T-helper 2 cell (primary cell): ENCODE measurements at places on chromosomes 11 and 22.

GRCh38 chr22:35451592-35451991, 51.7 kb downstream of the MCM5 start:
- DNase-seq: no peak

GRCh38 chr11:31687861-31688260, 123.3 kb downstream of the PAX6 start:
- DNase-seq: no peak

DNA sequence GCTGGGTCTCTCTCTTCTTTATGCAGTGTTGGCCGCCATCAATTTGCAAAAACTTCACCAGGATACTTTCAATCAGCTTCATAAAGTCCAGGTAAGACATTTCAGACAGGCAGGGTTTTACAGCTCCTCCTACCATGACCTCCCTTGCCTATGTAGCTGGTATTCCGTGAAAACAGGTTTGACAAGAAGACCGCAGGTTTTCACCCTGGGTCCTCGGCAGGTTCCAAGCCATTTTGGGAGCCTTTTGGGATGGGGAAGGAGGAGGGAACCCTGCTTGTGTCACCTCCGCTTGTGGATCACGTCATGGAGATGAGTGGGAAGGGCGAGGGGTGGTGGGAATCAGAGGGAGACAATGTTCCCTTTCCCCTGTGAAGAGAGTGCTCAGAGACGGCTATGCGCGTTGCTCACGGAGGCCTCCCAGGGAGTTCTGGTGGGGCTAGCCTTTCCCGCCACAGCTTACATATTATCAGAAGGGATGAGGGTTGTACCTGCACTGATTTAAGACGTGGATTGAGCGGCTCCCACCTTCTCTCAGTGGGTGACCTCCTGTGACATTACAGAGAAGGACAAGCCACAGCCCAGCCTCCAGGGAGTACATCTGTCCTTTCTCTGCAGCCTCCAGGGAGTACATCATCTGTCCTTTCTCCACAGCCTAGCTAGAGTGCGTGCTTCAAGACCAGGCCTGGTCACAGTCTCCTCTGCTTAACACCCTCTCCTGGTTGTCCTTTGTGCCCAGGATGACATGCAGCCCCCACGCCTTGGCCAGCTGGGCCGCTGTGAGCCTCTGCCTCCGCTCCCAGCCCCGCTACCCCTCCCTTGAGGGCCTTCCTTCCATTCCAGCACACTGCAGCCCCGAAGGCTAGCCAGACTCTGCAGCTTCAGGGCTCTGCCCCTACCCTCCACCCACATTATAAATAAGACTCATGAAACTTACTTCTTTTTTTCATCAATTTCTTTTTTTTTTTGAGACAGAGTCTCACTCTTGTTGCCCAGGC, 17.2 kb downstream of the GLB1L3 start:
- DNase-seq: no peak

DNA sequence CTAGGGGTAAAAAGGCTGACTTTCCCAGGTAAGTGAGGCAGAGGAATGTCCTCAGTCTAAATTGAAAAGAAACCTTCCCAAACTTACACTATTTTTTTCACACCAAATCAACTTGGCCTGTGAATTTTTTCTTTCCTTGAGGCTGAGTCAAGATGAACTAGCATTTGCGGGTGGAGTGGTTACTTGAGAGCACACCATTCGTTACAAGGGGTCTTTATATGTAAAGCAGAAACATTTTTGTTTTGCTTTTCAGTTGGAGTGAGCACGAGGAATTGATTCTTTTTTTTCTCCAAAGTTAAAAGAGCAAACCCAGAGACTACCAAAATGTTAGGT, 36.4 kb downstream of the MAML2 start:
- DNase-seq: no peak

GRCh38 chr22:40876907-40877306, 15.0 kb upstream of the DNAJB7 start:
- DNase-seq: no peak

DNA sequence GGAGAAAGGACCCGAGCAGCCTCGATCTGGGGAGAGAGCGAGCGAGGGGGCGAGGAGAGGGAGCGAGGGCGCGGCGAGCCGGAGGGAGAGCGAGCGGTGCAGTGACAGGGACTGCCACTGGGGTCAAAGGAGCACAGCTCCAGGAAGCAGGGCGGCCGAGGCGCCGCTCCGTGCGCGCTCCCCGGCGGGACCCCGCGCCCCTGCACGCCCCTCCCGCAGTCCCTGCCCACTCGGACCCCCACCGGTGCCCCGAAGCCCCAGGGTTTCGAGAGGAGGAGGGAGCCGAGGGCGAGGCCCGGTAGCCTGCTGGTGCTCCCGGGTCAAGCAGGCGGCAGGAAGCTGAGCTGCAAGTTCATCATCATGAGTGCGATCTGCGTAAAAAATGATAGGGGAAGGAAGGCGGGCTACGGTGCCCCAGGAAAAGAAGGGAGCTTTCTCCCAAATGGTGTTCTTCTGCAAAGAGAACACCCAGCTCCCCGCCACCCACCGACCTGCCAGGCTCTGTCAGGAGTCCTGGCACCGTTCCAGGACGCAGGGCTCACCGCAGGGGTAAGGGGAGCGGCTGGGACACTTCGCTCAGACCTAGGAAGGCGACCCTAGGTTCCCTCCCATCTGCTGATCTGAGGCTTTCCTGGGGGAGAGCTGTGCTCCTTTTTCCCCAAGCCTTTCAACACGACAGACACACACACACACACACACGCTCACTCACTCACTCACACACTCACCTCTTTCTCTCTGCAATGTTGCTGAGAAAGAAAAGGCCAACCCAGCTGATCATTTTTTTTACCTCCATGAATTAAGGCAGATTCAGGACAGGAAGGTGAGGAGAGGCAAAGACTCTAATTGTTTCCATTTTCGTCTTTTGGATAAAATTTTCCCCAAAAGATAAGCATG, at the start of gene MPPED2:
Gene MPPED2 (minus strand): TSS at position 103 of the 894 bp plus-strand sequence. CDS start 5,980 bp downstream, outside the sequence.
- DNase-seq: no peak

GRCh38 chr11:65185869-65186341, 4.2 kb downstream of the CAPN1 start:
- no peak for DNase-seq

GRCh38 chr11:61834278-61835048, 6.4 kb downstream of the FADS2 start:
- DNase-seq: no peak

GRCh38 chr11:16095756-16096155, 260.6 kb downstream of the SOX6 start:
- no peak for DNase-seq
